ENCODE measurements at places on chromosomes 1 and 21. TPM values are rescaled to one million over a fixed set of nuclear protein-coding genes. Genes with fewer than 3 reads are reported as not detected.

The FCRL2 gene
- 1.3 TPM for total RNA-seq

The SELP gene
- total RNA-seq, result 21.4 TPM

The C1orf87 gene
- total RNA-seq, result 7.4 TPM

The ADORA1 gene
- 4.1 TPM for total RNA-seq

- H3K4me3 ChIP-seq, result no peak overlapping the region
- H3K4me1 ChIP-seq, result peaks cover 18% of the 10 kb centered on the region
- peak overlapping the region; percentile 37 for H3K27ac ChIP-seq
- no peaks in the 10 kb centered on the region for H3K36me3 ChIP-seq
- no peak for DNase-seq
These were observed 382.5 kb upstream of the VAMP3 start for GRCh38 chr1:7388488-7389185.

DNA sequence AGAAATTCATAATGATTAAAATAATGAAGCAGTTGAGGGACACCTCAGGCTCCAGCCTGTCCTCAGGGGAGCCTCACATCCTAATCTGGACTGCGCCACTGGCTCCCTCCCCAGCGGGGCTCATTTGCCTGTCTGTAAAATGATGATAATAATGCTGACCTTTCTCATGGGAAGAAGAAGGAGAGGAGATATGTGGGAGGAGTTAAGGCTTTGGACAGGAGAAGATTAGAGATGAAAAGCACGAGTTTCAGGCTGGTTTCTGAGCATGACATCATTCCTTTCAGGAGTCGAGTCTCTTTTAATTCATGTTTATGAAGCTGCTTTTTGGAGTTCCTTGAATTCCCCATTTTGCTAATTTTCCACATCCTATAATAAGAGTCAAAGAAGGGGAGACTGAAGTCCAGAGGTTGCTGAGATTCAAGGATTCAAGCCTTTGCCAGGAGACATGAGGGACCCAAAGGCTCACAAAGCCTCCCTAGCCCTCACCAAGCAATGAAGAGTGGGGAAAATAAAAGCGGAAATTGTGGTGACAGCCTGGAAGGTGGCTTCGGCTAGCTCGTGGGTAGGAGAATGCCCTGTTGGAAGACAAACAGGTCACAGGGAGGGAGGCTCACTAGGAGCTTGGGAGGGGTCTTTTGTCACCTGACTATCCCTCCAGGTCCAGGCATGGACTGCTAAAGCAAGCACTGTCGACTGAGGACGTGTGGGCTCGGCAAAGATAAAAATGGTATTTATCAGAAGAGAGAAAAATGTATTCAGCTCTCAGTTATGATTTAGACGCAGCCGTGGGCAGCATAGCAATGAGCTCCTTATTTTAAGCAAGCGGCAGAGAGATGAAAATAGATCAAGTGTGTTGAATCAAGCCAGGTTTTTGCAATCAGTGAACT lies 27.5 kb upstream of the STMN1 start:
- H3K27me3 ChIP-seq, result no peaks in the 10 kb centered on the region
- peaks cover 9% of the 10 kb centered on the region for H3K4me1 ChIP-seq
- no peak for DNase-seq
- H3K4me3 ChIP-seq, result no peak overlapping the region

All from lower lobe of right lung (tissue), 2 donors.